ENCODE measurements at places on chromosomes 7 and 10.

- no peak for DNase-seq
Observed at GRCh38 chr10:19817231-19817933, 1.1 kb downstream of the PLXDC2 start.

GRCh38 chr7:43646603-43647338 lies 63.9 kb downstream of the STK17A start:
- DNase-seq: no peak

DNA sequence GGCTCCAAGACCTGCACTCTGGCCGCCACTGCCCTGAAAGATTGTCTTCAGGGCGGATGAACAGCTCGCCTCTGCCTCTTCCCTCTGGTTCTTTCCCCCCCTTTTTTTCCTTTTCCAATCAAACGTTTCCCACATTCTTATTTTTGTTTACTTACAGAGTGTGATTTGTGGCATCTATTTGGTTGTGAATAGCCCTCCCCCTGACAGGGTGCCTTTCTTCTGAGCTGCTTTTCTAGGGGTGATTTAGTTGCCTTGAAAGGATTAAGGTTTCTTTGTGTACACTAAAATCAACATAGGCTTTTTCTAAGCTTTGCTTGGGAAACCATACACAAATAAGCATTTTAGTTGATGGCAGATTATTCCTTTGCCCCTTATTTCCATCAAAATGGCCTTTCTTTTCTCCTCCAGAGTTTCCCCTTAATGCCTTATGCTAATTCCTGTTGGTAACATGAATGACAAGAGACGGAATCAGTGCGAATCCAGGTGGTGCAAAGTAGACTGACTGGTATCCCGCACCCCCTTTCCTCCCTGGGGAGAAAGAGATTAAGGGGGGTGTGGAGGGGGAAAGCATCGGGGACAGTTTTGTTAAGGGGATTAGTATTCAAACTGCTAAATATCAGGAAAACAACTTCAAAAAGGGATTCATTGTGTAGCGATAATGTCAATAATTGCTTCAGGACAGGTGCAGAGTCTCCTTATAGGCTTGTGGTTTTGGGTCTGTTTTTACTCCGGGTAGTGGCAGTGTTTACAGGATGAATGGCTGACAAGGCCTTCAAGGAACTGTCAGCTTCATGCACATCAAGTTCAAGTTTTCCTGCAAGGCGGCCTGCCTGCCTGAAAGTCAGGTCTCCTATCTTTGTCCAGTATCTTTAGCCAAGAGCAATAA lies 431.6 kb upstream of the GALNT17 start:
- no peak for DNase-seq

DNA sequence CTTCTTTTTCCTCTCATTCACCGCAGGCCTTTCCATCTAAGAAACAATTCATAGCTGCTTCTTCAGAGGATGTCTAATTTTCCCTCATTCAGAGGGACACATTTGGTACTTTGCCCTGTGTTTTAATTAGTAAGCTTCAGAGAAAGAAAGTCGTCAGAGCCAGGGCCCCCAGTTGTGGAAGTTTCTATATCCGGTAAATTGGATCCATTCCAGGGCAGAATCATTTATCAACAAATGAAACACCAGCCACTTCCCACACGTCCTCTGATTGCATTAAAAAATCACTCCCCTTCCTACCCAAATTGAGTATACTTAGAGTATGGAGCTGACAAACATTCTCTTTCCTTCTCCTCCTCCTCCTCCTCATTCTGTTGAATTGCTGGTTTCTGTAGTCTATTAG lies 205.8 kb upstream of the HDAC9 start:
- DNase-seq: no peak

DNA sequence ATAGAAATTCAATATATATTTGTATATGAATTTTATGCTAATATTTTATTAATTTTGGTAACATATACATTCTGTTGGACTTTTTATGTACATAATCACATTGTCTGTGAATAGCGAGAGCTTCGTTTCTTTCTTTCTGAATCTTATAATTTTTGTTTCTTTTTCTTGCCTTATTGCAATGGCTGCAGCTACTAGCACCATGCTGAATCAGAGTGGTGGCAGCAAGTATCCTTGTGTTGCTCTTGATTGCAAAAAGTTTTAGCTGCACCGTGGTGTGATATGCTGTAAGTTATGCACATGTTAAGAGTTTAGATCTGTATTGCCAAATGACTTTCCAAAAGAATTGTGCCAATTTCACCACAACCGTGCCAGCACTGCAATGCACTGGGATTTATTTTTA lies 32.6 kb downstream of the ELFN1 start:
- no peak for DNase-seq

DNA sequence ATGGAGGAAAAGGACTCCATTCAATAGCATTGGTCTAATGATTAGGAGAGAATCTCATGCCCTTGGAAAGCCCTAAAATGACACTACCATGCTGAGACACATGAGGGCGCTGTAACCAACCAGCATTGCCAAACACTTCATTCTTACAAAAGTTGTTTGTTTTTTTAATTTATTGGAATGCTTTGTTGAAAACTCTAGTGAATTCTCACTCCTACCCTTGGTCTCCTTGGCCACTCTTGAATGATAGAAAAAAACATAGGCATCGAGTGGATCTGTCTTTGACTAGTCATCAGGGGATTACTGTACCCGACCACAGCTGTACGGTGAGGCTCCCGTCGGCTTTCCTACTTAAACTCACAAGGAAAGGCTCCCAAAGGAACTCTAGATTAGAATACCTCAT lies 29.3 kb upstream of the ADD3 start:
- peak; percentile 60 for DNase-seq

- DNase-seq: no peak
Observed at GRCh38 chr10:100569687-100570481, 34.1 kb downstream of the HIF1AN start.

GRCh38 chr7:127678337-127678736 lies 26.3 kb downstream of the SND1 start:
- no peak for DNase-seq

- DNase-seq: no peak
Observed at GRCh38 chr10:7406712-7407333, 4.0 kb downstream of the SFMBT2 start.

GRCh38 chr7:90155206-90155605 lies 937 bp downstream of the STEAP1 start:
- no peak for DNase-seq

DNA sequence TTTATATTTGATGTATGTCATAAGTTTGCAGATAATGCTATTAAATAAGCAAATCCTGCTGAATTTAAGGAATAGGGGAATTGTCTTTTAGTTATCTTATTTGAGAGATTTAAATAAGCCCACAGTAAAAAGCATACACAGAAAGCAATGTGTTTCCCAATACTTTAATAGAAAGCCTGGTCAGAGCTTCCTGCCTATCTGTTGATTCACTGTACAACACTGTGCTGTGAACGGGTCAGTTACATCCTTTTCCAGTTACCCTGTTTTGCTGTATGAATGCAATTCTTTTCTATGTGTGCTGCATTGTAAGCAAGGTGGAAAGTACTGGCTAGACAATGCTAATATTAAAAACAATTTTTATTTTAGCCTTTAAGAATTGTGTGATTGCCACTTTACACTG lies 81.2 kb downstream of the ANKRD7 start:
- no peak for DNase-seq

DNA sequence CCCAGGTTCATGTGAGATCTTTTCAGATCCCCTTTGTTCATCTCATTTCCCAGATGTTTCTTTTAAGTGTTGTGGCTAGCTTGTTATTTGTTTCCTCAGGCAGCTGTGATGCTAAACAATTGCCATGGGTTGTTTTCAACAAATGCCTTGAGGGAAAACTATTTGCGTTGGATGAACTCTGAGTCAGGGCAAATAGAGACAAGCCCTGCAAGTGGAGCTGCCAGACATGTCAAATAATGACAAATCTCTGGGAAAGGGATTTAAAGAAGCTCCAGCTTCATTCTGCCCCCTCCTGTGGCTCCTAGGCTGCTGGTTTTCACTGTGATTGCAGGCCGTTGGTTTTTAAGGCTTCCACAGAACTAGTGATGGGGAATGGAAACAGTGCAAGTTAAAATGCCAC lies 272.4 kb upstream of the SP8 start:
- no peak for DNase-seq

- DNase-seq: no peak
Observed at GRCh38 chr10:60186315-60187071, 203.2 kb downstream of the ANK3 start.

DNA sequence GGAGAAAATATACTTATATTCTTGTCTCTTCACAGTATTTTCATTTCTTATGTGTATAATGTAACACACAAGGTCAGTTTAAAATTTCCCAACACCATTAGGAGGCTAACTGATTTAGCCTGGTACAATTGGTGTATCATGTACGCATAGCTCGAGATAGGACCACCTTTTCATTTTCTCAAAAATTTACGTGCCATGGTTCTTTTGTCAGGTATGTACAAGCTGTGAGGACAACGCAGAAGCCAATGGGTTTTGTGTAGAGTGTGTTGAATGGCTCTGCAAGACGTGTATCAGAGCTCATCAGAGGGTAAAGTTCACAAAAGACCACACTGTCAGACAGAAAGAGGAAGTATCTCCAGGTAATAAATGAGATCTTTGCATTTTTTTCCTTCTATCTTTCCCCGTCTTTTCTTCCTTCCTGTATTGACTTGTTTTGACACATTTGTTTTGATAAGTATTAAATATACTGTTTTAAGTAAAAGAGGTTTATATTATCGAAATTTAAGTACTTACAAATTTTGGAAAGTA lies 55.0 kb downstream of the TRIM24 start:
- DNase-seq: no peak

DNA sequence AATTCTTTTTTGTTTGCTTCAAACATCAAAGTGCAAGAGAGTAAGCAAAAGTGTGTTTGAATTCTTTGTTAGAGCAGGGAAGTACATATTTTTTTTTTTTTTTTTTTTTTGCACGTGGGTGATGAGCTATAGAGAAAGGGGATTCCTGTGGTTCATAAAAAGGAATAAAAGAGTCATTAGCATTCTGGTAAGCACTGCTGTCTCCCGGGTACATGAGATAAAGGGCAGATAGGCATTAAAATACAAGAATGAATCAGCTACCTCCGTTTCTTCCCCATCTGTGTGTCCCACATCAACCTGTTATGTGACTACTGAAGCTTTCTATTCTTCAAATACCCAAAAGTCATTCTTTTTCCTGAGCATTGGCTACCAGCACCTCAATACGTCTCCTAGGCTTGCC lies 102.4 kb upstream of the SEMA3D start:
- DNase-seq: no peak

DNA sequence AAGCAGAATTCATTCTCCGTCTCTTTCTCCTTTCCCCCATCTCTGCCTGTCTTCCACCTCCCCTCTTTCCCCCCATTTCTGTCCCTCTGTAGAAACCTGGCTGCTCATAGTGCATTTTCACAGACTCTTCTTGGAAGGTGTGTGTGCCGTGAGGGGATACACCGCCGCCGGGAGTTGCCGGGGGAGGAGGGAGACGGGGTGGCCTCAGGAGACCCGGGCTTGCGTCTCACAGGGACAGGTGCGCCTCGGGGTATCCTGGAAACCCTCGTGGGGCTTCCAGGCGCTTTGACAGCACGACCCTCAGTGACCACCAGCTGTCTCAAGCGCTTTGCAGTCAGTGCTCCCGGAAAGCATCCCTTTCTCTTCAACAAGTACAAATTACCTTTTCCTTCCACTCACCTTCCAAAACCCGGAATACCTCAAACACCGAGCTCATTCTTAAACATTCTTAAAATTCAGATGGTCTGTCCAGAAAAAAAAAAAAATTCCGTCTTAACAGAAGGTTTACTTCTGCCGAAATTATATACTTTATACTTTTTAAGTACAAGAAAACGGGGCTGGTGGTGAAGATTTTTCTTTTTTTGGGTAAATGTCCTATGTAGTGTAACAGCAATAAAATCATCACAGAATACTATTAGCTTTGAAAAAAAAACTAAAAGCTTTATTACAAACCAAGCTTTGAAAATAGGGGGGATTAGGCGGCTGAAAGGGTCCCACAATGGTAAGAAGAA lies 8.2 kb downstream of the EMX2 start:
- DNase-seq: no peak

GRCh38 chr10:29753283-29753682 lies 118.5 kb upstream of the SVIL start:
- no peak for DNase-seq

GRCh38 chr7:158329014-158329610 lies 258.5 kb downstream of the PTPRN2 start:
- no peak for DNase-seq

DNA sequence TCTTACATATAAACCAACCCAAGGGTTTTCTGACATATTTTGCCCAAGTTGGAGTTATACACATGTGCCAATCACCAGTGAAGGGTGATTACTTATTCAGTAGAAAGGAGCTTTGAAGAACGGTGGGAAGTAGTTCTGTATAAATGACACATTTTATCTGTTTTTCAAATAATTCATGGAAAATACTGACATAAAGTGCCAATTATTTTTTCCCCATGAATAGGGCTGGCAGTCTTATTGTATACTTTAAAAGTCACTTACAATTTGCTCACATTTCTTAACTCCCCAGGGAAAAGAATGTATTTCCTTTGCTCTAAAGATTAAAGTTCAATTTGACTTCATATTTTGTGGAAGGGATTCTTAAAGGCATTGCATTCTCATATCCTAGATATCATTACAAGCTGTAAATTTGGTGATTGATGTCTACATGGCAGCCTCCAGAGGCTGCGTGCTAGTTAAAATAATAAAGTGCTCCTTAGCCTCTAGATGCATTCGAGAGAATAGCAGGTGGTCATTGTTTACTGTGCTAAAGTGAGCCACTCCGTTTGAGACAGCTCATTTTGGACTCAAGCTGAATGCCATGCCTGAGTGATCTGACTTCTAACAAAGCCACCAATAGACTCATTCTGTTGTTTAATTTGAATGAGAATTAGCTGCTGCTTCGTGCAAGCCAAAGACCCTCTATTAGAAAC lies 148.8 kb upstream of the NRP1 start:
- DNase-seq: no peak

- no peak for DNase-seq
Observed at GRCh38 chr7:140773104-140773503, 76.6 kb downstream of the NDUFB2 start.

GRCh38 chr7:151113344-151114150 lies 27.3 kb downstream of the AGAP3 start:
- no peak for DNase-seq

GRCh38 chr10:117945651-117946050 lies 101.1 kb downstream of the RAB11FIP2 start:
- DNase-seq: no peak

Data from hematopoietic multipotent progenitor cell treated with erythropoietin and hydrocortisone succinate and interleukin-3 and kit ligand, for 17 days (in vitro differentiated cells).